ENCODE measurements at places on chromosomes 2 and 18. TPM values are rescaled to one million over a fixed set of nuclear protein-coding genes. Genes with fewer than 3 reads are reported as not detected.
A peak's percentile ranks its signal among the peaks of the same experiment; 100 is the strongest.

The POTEF gene
- 0.10 TPM for total RNA-seq

DNA sequence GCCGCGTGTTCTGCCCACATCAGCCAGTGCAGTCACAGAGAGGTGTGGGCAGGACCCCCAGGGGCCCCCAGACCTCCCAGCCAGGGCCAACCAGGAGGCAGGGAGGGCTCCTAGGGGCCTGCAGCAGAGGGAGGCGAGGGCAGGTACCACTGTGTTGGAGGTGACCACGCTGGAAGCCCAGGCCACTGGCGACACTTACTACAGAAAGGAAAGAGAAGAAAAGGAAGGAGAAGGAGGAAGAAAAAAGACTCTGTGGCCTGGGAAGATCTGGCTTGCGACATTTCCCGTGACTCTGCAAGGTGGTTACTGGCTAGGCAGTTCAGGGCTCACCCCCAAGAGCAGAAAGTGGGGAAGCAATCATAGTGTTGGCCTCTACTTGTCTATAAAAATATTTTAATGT is 98.1 kb upstream of the BCL2L11 start:
- DNase-seq: no peak

The PLEK gene
- total RNA-seq: 7.2 TPM

DNA sequence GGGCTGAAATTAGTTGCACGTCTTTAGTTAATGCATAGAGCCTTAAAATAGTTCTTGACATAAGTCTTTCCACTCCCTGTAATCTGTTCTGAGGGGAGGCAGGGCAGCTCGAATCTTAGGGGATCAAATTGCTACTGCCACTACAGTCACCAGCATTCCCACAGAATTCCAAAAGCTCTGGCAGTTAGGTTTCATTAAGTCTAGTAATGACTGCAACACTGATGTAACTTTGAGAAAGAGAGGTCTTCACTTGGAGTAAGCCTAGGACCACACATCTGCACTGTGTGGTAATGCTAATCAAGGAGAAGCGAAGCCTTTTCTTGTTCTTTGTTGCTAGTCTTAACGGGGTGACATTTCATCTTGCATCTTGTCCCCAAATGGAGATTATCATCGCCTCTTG is 19.3 kb upstream of the NCK2 start:
- DNase-seq: no peak

DNA sequence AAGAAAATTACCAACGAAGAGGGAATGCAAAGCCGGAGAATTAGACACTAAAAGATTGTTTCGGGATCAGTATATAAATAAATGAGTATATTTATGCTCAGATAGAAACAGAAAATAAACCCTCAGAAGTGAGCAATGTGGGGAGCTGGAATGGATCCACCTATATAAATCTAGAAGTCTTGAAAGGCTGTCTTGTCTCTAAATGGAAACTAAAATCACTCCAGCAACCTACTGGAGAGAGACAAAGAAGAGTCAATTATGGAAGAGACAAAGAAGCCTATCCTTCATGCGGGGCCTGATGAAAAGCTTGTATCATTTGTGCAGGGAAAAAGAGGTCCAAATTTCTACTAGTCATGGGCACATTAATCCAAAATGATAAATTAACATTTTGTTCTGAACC is 158.1 kb downstream of the DNAH7 start:
- peak; percentile 56 for DNase-seq

Measured in spinal cord (tissue), 10 donors.